Mesenteric fat pad (tissue), 1 donor: ENCODE measurements at places on chromosomes 5 and 9. TPM values are rescaled to one million over a fixed set of nuclear protein-coding genes. Genes with fewer than 3 reads are reported as not detected.

GRCh38 chr9:91778031-91778430, 172.0 kb downstream of the ROR2 start:
- DNase-seq = peak; percentile 77

- DNase-seq = no peak
These were observed 106.0 kb downstream of the FRMD3 start for GRCh38 chr9:83432104-83432627.

DNA sequence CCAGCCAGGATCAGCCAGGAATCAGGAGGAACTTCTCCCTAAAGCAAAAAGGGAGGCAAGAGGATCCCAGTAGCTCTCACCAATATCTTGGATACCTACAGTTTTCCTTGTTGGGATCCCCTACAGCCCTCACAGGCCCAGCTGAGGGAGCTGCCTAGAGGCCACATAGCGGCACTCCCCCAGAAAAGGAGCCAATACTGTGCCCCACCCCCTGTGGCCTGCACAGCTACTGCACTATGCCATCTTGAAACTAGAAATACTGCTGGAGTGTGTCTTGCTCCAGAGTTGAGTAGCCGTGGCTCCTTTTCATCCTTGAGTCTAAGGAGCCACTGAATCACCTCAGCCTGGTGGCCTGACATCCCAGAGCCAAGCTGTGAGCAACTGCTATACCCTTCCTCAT, 22.3 kb upstream of the TRPM6 start:
- no peak for DNase-seq

GRCh38 chr5:113502073-113502472, 11.4 kb upstream of the YTHDC2 start:
- no peak for DNase-seq

GPSM1 gene
- 11.0 TPM for total RNA-seq
